ENCODE measurements at places on chromosomes 7 and 10.

DNA sequence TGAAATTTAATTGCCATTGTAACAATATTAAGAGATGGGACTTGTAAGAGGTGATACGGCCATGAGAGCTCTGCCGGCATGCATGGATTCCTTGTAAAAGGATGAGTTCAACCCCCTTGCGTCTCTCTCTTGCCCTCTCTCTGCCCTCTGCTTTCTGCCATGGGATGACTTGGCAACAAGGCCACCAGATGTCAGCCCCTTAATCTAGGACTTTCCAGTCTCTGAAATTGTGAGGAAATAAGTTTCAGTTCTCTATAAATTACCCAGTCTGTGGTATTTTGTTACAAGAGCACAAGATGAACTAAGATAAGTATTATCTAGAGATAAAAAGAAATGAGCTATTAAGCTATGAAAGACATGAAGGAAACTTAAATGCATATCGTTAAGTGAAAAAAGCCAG lies 145.7 kb upstream of the AHR start:
- no peak for DNase-seq

DNA sequence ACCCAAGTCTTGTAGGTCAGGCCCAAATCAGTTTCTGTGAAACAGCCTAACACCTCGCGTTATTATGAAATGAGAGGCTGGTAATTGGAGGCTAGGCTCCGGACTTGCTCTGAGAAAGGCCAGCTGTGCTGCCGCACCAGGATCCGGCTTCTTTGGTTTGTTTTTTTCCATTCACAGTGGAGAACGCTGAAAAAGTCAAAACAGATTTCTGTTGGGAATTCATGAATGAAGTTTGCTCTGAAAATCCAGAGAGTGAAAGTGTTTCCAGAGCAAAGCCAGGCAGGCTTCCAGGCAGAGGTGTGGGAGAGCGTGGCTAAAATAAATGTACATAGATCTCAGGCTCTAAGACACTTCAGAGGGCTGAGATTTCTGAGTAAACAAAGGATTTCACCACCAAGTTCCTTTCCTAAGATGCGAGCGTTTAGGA lies 240.1 kb downstream of the TRIL start:
- DNase-seq, result no peak

GRCh38 chr7:101201695-101202602 lies 1.1 kb upstream of the MOGAT3 start:
- peak; percentile 20 for DNase-seq

GRCh38 chr7:46178661-46179060 lies 257.6 kb upstream of the IGFBP3 start:
- DNase-seq, result no peak

DNA sequence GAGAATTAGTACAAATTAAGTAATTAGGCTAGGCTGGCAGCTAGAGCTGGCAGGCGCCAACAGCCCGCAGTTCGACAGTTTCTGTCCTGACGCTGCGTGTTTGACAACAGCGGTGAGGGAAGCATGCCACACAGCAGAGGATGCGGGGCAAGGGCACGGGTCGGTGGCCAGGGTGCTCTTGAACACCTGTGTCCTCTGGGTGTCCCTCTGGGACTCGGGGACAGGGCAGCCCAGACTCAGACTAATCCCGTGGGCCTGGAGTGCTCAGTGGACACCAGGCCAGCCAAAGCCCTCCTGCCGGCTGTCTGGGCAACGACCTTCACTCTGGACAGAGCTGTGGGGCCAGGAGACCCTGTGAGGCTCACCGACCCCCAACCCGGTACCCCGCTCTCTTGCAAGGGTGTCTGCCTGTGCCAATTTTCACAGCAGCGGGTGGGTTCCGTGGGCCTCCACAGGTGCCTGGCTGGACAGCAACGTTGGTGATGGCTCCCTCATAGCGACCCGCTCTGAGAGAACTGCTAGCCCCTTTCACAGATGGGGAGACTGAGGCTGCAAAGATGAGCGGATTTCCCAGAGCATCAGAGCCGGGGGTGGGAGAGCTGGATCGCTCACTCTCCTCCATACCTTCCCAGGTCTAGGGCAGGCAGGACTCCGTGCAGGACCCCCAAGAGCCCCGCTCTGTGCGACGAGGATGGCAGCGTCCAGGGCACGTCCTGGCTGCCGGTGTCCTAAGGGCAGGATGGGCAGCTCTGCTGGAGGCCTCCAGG lies 48.5 kb downstream of the FOXL3 start:
- no peak for DNase-seq

GRCh38 chr10:32171204-32171603 lies 115.0 kb upstream of the KIF5B start:
- no peak for DNase-seq

- DNase-seq, result no peak
Measured at GRCh38 chr7:155372782-155373358, 75.2 kb downstream of the INSIG1 start.

DNA sequence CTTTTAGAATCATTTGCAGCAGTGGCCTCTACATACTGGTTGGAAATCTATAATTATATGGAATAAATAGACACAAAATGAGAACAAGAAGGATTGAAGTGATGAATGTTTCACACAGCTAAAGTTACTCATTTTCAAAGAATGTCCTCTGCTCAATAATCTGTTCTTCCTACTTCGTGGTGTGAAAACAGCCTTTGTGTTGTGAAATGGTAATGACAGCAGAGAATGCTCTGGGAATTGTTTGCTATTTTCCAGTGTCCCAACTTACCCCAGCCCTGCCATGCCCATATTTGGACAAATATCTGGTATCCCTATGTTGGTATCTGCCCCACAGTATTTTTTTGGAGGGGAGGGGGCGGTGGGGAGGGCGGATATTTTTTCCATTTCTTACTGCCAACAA lies 130.4 kb downstream of the GLI3 start:
- DNase-seq, result no peak

All from eye (tissue), 1 donor.